ENCODE measurements at places on chromosomes 12 and 14.

GRCh38 chr14:98698341-98698740 is 573.7 kb downstream of the BCL11B start:
- no peak for DNase-seq

DNA sequence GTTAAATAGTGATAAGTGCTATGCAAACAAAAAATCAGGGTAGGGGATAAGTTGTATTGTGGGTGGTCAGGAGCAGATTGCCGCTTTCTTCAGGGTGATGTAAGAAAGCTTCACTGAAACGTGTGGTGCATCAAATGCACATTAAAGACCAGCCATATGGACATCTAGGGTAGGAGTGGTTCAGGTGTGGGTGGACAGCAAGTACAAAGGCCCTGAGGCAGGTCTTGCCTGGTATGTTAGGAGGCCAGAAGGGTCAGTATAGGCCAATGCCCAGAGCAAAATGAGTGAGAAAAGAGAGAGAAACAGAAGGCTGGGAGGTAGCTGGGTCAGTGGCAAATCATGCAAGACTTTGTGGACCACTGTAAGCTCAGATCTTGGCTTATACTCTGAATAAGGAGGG is 25.6 kb upstream of the CISTR start:
- DNase-seq, result no peak

DNA sequence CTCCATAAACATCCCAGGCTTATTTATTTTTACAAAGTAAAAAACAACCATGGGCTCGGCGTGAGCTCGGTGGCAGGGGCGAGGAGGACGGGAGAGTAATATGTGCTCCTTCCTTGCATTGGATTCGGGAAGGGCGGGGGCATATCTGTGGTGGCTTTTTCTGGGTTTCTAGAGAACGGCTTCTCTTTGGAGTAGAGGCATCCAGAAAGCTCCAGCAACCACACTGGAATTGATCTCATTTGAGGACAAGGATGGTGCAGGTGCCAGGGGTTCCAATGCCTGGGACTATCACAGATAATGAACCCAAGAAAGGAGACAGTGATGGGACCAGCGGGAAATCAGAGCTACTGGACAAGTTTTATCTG is 18.9 kb downstream of the ADGRD1 start:
- DNase-seq, result no peak

DNA sequence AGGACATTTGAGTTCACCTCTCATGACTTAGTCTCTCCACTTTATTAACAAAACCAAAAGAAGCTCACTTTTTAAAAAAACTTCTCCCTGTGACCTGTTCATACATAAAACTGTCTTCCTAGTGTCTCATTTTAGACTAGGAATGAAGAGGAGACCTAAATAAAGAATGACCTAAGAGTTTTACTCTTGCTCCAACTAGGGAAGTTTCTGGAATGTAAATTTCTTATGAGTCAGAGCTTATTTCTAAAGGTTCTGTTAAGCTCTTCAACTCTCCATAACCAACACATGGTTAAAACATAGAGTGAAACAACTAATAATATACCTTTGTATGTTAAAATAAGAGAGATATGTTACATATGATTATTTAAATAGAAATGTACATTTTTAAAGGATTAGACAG is 369.8 kb downstream of the EMP1 start:
- DNase-seq, result no peak

DNA sequence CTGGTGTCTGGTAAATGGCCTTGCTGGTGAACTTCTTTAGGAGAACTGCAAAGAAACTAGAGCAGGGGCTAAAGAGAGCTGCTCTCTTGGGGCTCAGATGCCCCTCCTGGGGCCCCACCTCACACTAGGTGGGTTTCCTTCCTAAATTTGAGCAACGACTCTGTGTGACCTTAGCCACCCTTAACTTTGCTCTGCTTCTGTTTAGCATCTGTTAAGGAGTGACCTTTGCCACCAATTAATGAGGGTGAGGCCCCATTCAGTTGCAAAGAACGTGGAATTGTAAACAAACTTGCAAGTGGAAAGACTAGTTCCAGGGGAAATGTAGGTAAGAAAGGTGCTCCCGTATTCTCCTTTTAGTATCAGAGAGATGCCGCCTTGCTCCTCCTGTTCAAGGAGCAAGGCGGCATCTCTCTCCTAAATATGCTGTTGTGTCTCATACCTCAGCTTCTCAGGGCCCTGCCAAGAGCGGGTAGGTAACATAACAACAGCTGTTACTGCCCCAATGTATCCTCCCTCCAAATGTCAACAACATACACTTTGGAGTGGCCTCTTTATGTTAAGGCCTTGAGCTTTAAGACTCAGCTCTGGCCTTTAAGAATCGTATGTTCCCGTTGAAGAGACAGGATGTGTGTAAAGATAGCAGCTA is 77.6 kb upstream of the FUT8 start:
- no peak for DNase-seq

GRCh38 chr14:74978416-74978947 is 23.1 kb upstream of the PGF start:
- DNase-seq, result no peak

Data from urothelium cell line (cell line).